ENCODE measurements at places on chromosomes 7 and 10.

- no peak for DNase-seq
These were observed 19.2 kb upstream of the IKZF1 start for GRCh38 chr7:50285269-50285668.

- no peak for DNase-seq
These were observed 111.9 kb downstream of the CACNB2 start for GRCh38 chr10:18252086-18252485.

DNA sequence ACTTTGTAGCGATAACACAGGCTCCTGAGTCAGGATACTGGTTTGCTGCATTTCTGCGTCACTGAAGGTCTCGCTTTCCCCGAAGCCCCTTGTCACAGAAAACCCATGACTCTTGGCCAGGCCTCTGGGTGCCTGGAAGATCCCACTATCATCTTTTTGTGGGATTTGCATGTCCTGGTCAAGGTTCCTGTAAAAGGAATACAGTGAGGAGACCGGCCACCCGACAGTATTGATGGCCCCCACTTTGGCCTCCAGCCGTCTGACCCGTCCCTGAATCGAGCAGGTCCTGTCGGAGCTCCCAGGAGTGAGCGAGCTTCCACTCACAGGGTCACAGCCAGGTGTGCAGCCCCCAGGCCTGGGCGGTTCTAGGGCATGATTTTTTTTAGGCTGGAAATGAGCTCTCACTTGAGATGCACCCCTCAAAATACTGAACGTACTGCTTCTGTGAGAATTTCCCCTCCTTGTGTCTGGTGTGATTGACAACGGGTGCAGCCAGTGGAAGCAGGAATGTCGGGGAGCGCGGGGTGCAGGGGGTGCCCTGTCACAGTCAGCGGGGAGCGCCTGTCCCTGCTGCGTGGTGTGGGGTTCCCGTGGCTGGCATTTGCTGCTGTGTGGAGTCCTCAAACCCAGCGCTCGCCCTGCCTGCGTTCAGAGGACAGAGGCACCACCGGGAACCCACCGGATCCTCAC, 75.8 kb downstream of the DNAJB6 start:
- no peak for DNase-seq

DNA sequence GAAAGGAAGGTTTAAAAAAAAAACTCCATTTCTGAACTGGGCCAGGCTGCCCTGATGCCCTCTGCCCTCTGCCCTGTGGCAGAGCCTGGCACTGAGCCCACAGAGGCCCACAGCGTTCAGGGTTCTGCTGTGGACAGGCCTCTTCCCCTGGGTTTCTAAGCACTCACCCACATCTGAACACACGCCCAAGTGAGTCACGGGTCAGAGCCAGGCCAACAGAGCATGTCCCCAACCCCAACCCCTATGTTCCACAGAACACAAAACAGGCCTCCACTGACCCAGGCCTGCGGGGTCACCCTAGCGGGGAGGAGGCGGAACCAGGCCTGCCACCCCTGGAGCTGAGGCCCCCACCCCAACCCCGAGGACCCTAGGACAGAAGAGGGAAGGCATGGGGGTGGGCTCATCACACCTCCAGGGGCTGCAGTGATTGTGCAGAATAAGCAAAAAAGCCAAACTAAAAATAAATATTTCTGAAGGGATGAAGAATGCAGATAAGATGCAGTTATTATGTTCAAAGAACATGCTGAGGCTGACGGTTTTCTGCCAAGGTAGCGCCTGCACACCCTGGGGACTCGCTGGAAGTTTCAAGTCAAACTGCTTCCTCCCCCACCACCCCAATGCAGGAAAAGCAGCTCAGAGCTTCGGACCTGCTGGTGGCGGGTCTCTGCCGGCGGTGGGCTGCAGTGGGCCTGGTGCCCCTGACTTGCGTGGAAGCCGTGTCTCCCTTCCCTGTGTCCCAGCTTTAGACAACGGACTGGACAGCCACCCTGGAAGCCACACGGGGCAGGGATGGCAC, 5.4 kb downstream of the WDR86 start:
- DNase-seq, result no peak

GRCh38 chr10:131710142-131710861, 190.5 kb upstream of the PPP2R2D start:
- no peak for DNase-seq

GRCh38 chr10:82982110-82982608, 1107.2 kb downstream of the NRG3 start:
- DNase-seq, result no peak

- no peak for DNase-seq
These were observed 387 bp downstream of the EPHA1 start for GRCh38 chr7:143408252-143408685.

DNA sequence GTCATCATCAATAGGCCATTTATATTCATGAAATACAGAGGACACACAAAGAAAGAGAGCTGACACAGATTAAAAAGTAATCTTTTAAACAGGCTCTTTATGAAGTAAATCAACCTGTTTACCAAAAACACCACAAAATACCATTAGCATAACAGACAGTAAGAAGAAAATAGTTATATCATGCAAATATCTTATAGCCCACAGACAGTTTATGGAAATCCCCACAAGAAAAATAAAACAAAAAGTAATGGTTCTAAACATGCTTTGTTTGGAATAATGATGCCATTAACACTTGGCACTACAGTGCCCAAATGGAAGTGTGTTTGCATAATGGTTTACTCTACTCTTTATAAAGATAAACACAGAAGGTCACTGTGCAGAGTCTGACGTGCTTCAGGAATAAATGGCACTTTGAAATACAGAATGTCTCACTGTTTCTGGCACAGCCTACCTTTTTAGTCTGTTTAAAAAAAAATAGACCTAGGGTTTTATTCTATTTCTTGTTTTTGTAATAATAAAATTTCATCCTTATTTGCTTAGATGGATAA, 30.1 kb downstream of the SEMA3D start:
- no peak for DNase-seq

GRCh38 chr7:111030336-111030735, 60.6 kb upstream of the LRRN3 start:
- no peak for DNase-seq

DNA sequence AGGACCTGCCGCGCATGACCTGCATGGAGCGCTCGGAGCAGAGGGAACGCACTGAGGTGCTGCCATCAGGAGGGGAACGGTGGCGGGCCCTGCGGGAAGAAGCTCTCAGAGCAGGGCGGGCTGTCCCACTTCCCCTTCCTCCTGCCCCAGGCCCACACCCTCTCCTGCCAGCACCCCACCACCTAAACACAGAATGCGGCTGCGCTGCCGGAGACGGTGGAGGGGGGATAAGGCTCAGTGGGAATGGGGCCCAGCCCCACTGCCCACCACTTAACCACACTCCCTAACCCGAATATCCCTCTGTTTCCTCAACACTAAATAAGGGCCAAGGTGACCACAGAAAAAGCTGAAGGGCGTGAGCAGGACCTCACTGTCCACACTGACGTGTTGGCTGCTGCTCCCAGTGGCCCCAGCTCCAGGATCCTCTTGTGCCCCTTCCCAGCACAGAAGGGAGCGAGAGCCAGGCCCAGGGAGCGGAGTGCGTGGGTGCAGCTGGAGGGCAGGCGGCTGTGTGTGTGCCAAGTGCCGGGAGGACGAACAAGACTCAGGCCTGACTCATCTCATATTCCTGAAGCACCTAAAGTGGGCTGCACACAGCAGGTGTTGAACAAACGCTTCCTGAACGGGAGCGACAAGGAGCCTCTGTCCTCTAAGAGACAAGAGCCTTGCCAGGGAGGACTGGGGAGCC, 116.8 kb downstream of the MAD1L1 start:
- no peak for DNase-seq

DNA sequence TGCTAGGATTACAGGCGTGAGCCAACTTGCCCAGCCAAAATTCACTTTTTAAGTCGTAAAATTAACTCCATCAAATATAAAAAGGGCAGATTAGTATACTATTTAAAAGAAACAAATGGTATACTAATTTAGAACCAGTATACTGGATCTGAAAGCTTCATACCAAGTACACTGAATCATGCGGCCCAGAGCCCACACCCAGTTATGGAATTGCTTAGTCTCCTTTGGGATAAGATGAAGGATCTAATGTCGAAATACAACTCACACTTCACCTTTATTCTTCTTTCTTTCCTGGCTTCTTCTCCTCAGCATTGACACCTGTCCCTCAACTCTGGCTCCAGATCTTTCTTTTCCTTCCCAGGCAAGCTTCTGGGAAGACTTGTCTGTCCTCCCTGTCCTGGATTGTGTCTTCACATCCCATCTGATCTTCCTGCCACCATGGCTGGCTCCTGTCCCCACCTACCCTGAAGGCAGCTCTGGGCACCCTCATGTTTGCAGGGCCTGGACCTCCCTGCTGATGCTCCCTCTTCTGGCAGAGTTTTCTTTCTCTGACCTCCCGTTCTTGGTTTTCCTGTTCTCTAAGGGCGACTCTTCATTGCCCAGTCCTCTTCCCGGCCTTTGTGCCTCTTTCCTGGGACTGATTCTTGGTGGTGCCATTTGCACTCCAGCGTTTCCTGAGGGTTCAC, 57.8 kb upstream of the CTBP2 start:
- DNase-seq, result no peak
